Stimulated activated CD4-positive, alpha-beta T cell treated with anti-CD3 and anti-CD28 coated beads, Interleukin-15, amount 100 ng/mL, for 1 hour (primary cell): ENCODE measurements at places on chromosomes 13 and 19.

DNA sequence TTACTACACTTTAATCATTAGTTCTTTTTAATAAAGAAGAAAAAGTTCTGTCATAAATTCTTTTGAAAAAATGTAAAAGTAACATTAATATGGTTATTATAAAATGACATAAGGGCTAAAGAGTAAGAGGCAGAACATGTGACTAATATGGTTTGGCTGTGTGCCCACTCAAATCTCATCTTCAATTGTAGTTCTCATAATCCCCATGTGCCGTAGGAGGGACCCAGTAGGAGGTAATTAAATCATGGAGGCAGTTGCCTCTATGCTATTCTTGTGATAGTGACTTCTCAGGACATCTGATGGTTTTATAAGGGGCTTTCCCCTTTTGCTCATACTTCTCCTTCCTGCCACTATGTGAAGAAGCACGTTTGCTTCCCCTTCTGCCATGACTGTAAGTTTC lies 104.5 kb downstream of the UGGT2 start:
- DNase-seq, result no peak

DNA sequence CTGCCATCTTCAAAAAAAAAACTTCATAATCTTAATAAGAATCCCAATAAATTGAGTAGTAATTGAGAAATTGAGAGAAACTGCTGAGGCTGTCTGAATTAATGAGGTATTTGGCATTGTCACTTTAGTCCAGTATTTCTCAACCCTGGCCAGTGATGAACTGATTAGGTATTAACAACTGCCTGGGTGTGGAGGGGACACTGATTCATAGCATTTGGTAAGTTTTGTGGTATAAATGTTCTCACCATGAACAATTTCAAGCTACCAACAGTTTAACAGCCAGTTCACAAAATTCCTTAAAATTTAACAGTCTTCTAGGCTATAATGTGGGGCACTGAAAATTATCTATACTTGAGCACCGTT lies 18.3 kb downstream of the GPC6 start:
- DNase-seq, result no peak

DNA sequence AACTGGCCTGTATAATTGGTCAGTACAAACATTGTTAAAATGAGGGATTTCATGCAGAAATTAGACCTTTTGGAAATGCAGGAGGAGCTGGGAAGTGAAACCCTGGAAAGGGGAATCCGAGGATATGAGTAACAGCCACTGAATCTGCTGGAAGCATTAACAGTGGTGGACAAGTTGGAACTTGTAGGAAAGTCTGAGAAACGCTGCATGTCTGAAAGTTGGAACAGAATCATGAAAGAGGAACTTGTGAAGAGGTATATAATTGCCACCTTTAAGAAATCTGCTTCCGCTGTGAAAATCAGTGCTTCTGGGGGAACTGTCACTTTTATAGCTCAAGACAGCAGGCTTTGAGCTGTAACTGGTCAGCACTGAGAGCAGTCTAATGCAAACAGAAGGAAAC lies 716.5 kb upstream of the PRR20A start:
- DNase-seq, result no peak

GRCh38 chr19:4322942-4323665 lies 15.5 kb downstream of the STAP2 start:
- no peak for DNase-seq

DNA sequence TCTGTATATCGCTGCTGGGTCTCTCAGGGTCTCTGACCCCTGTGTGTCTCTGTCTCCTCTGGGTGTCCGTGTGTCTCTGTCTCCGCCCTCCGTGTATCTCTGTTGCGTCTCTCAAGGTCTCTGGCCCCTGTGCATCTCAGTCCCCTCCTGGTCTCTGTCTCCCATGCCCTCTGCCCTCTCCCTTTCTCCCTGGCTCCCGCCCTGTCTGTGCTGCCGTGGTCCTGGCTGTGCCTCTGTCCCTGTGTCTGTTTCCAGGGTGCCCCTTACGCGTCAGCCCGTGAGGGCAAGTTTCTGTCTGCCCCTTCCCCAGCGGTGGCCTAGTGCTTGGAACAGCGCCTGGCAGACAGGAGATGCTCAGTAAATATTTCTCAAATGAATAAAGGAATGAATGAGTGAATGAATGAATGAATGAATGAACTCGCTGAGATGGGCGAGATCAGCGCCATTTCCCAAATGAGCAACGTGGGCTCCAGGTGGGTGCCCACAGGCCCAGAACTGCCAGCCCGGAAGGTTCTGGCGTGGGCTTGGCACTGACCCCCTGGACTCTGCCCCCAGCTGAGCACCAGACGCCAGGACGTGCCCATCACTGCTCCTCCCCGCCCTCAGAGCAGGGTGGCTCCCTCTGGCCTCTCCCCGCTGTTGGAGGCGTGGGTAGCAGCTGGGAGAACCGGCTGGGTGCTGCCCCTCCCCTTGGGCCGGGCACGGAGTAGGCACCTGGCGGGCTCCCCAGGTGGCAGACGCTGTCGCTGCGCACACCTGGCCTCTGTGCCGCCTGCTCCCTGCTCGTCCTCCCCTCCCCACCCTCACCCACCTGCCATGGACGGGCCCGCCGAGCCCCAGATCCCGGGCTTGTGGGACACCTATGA lies at the start of gene SULT2B1:
Gene SULT2B1, plus strand, starts transcription at position 736 of the 866 bp plus-strand sequence. Its CDS starts 81 bp downstream, at position 817.
- DNase-seq, result no peak

DNA sequence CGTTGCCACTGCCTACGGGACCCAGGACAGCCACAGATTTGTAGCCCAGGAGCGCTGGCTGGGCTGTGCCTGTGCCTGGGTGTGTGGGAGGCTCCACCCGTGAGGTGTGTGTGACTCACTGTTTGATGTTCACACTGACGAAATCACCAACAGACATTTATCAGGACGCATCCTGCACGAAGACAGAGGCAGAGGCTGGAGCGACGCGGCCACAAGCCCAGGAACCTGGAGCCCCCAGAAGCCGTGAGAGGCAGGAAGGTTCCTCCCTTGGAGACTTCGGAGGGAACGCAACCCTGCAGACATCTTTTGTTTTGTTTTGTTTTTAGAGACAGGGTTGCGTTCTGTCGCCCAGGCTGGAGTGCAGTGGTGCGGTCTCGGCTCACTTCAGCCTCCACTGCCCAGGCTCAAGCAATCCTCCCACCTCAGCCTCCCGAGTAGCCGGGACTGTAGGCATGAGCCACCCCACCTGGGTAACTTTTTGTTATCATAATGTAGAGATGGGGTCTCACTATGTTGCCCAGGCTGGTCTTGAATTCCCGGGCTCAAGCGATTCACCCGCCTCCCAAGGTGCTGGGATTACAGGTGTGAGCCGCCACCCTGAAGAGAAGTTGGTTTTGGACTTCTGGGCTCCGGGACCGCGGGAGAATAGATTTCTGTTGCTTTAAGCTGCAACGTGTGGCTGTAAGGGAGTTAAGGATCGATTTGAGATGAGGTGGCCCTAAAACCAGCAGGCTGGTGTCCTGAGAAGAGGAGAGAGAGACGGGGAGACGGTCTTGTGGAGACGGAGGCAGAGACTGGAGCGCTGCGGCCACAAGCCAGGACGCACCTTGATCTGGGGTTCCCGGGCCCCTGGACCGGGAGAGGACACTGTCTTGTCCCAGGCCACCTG lies 24.9 kb upstream of the WDR18 start:
- DNase-seq, result no peak

GRCh38 chr19:10286803-10287737 lies at the start of gene ICAM4:
ICAM4 (plus strand) TSS chr19:10286955; CDS start chr19:10287013, 58 bp downstream.
- no peak for DNase-seq

DNA sequence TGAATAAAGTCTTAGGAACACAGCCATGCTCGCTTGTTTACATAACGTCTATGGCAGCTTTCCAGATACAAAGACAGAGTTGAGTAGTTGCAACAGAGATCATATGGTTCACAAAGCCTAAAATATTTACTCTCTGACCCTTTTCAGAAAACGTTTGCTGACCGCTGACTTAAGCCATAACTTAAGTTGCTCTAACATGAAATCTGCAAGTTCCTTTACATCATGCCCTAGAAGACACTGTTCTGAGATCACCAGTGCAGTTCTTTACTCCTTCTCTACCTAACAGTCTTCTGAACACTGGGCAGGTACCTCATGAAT lies 166.4 kb downstream of the DCLK1 start:
- DNase-seq, result no peak

- DNase-seq, result no peak
Measured at GRCh38 chr19:45419895-45420294, 3.8 kb downstream of the ERCC1 start.

- no peak for DNase-seq
Measured at GRCh38 chr13:74886502-74886901, 595.5 kb downstream of the TBC1D4 start.

- DNase-seq, result no peak
Measured at GRCh38 chr19:916645-917322, 349 bp upstream of the KISS1R start.

DNA sequence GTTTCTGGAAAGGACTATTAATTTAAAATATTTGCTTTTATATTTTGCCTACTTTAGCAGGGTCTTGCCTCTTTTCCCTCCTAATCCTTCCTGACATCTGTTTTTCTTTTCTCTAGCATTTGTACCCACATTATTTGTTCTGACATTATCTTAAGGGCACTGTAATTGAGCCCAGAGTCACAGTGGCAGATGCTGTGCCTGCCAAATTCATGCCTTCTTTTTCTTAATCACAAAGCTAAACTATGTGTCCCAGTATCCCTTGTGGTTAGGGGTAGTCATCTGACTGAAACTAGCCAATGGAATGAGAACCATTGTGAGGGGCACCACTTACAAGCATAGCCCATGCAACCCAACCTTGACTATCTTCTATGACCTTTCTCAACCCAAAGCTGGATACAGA lies 562.9 kb downstream of the MYO16 start:
- no peak for DNase-seq

DNA sequence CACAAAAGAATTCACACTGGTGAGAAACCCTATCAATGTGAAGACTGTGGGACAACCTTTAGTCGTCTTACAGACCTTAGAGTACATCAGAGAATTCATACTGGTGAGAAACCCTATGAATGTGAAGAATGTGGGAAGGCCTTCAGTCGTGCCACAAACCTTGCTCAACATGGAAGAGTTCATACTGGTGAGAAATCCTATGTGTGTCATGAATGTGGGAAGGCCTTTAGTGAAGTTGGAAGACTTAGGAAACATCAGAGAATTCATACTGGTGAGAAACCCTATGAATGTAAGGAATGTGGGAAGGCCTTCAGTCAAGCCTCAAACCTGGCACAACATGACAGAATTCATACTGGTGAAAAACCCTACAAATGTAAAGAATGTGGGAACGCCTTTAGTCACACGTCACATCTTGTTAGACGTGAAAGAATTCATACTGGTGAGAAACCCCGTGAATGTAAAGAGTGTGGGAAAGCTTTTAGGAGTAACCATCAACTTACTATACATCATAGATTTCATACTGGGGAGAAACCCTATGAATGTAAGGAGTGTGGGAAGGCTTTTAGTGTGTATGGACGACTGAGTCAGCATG lies 24.0 kb upstream of the ZNF573 start:
- no peak for DNase-seq

DNA sequence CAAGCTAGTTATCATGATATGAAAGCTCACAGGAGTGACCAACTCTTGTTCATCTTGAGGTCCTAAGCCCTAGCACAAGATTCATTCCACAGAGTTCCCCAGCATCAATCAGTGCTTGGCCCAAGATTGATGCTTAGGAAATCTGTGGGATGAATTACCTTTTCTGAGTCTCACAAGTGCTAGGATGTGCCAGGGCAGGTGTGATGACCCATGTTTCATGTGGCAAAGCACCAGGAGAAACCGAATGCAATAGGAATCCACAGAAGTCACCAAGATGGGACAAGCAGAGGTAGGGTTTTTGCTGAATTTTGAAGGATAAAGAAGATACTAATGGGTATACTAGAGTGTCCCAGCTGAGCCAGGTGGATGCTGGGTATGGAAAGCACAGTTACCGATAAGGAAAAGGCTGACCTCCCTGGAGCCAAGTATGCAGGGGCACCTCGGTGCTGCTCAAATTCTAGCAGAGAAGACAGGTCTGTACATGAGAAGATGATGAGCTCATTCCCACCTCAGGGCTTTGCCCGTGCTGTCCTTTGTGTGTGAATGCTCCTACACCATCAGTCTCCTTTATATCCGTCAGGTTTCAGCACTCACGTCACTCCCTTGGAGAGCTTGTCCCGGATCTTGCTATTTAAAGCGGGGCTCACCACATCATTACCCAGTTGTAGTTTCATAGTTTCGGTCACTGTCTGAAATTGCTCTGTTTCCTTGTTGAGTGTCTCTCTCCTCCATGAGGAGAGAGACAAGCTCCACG lies 168.9 kb upstream of the TSC22D1 start:
- no peak for DNase-seq
